Pulmonary artery endothelial cell (primary cell): ENCODE measurements at places on chromosomes 12 and 14. TPM values are rescaled to one million over a fixed set of nuclear protein-coding genes. Genes with fewer than 3 reads are reported as not detected.

Gene RHEBL1
- total RNA-seq: 2.2 and 3.0 TPM in 2 replicates

Gene KRR1
- total RNA-seq: 39.4 and 61.2 TPM in 2 replicates

Gene SCNN1A
- 0.13 TPM in 1 of 2 replicates, not detected in the other for total RNA-seq

Gene IKZF4
- total RNA-seq: 0.46 and 0.86 TPM in 2 replicates
